ENCODE measurements at places on chromosomes 1 and 21.

DNA sequence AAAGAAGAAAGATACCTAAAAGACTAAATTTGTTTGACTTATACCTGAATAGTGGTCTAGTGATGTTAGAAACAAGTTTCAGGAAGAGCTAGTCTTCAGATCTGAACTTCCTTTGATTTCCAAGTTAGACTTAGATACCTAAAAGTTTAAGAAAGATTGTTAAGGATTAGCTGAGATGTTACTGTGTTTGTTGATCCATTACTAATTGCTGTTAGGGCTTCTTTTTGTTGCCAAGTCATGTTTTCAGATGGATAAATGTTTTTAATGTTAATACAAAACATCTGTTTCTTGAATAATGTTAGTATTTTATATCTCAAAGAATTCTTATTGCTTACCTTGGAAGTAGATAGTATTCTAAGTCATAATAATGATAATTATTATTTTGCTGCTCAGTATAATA, 11.6 kb downstream of the GNAI3 start:
- no peak for DNase-seq

GRCh38 chr1:93438716-93439115, 9.2 kb upstream of the FNBP1L start:
- no peak for DNase-seq

GRCh38 chr1:165486663-165487062, 41.7 kb upstream of the RXRG start:
- DNase-seq, result no peak

- no peak for DNase-seq
These were observed 2.1 kb downstream of the PRELP start for GRCh38 chr1:203477748-203478147.

- DNase-seq, result no peak
These were observed 11.5 kb downstream of the ARHGAP29 start for GRCh38 chr1:94225845-94226244.

DNA sequence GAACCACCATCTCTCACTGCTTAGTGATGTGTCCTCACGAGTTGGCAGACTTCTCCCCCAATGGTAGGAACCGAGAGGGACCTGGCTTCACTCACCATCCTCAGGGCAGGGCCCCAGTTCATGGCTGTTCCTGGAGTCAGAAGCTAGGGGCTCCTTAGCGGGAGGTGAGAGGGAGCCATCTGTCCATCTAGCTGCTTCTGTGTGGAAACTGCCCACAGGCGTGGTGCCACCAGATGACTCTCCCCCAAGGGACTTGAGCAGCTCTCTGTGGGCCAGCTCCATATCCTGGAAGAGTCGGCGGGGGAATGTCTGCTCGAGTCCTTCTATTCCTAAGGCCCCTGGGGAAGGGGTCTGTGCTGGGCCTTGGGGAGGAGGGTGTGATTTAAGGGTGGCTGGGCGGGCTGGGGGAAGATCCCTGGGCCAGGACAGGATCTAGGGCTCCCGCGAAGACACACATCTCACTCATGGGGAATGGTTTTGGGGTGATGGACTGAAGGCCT, 16.3 kb downstream of the LRRC71 start:
- DNase-seq, result no peak

DNA sequence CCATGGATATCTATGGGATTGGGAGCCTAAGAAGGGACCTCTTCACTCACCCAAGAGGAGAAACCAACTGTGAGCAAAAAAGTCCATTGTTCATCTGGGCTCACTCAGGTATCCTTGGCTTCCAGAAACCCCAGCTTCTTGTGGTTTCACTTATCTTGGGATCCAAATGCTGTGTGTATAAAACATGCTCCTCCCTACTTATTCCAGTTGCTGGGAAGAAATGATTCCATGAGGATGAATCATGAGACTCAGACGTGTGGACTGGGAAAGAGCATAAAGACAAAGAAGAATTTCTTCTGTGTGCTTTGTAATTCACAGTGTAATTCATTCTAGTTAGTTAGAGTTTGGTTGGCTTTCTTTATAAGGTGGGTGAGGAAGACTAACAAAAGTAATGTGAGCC, 283.7 kb downstream of the ZNF648 start:
- no peak for DNase-seq

DNA sequence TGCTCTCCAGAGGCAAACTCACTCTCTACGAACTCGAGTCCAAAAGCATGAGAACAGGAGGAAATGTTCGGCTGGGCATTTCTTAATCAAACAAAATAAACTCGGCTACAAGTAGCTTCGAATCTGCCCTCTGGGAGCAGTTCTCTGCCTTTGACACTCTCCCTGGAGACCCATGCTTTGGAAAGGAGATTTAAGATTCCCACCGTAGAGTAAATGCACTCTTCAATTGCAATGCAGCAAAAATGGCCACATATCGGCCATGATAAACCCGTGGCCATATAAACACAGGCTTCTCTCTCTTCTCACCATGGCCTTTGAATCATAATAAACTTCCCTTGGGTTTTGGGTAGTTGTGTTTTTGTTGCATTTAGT, 215.4 kb downstream of the TOMM20 start:
- no peak for DNase-seq

GRCh38 chr21:45002381-45003204, 62.8 kb downstream of the SLX9 start:
- DNase-seq, result no peak

DNA sequence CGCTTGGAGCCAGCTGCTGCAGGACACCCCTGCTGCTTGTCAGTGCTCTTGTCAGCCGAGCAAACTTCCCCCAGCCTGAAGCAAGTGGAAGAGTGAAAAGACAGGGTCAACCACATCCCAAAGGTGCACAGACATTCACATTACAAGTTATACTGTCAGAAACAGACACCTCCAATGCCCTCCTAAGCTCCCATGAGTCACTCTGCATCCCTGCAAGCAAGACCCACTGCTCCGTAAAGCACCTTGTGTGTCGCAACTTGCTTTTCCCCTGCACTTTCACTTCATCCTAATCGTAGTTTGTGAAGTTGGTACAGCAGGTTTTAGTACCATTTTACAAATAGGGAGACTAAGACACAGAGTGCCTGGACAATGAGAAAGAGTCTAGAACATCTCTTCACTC, 51.1 kb downstream of the KCNH1 start:
- DNase-seq, result no peak

- no peak for DNase-seq
These were observed 34.9 kb downstream of the ELK4 start for GRCh38 chr1:205596876-205597275.

GRCh38 chr1:214833178-214833756, 230.3 kb downstream of the CENPF start:
- no peak for DNase-seq

- DNase-seq, result no peak
These were observed 58.1 kb downstream of the GALNT2 start for GRCh38 chr1:230125141-230125540.
